PC-9 (cell line): ENCODE measurements at places on chromosomes 4 and X.

DNA sequence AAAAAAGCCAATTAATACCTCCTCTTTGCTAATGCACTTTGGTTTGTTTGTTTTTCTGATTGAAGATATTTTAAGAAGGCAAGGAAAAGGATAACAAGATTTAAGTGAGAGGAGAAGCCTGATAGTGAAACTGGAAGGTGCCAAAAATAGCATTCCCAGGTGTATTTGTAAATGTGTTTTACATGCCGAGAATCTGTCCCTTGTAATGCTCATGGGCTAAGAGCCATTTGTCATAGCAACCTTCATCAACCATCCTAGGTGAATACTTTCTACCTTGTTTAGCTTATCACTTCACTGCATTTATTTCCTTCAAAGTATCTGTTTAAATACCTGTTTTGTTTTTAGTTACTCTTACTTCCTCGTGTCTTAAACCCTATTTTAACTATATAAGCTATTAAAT lies 127.8 kb downstream of the KCTD8 start:
- no peak for DNase-seq
- H3K4me1 ChIP-seq = no peaks in the 10 kb centered on the region
- no peaks in the 10 kb centered on the region for H3K27me3 ChIP-seq

GRCh38 chrX:38275615-38276014 lies 51.7 kb downstream of the RPGR start:
- DNase-seq = no peak
- no peak overlapping the region for H3K4me3 ChIP-seq
- no peaks in the 10 kb centered on the region for H3K27me3 ChIP-seq
- no peaks in the 10 kb centered on the region for H3K36me3 ChIP-seq
- H3K4me1 ChIP-seq = no peaks in the 10 kb centered on the region

GRCh38 chr4:127985989-127986388 lies 20.8 kb downstream of the ABHD18 start:
- no peaks in the 10 kb centered on the region for H3K27me3 ChIP-seq
- H3K27ac ChIP-seq = no peak overlapping the region
- no peak overlapping the region for H3K4me3 ChIP-seq
- no peaks in the 10 kb centered on the region for H3K36me3 ChIP-seq

DNA sequence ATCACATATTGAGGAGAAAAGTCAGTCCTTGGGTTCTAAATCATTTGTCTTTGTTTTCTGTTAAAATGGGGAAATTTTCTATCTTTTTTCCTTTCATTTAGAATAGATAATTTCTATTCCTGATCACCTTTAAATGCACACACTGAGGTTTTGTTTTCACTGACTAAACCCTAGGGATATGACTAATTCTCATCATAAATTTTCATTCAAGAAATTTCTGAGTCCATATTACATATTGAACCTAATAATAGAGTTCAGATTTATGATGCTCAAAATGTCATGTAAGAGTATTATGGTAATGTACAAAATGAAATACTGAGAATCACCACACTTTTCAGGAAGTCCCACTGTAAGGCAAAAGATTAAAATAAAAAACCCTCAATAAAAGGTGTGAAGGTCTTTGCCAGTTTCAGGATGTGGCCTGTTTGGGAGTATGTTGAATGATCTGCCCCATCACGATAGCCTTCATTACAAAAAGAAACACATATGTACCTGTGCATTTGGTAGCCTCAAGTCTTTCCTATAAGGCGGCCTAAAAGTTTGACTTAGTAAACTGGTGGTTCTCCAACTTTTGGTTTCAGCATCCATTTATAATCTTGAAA lies 49.4 kb downstream of the LEF1 start:
- H3K27ac ChIP-seq = no peak overlapping the region
- H3K4me3 ChIP-seq = no peak overlapping the region
- no peaks in the 10 kb centered on the region for H3K36me3 ChIP-seq
- DNase-seq = no peak
- no peaks in the 10 kb centered on the region for H3K27me3 ChIP-seq

- H3K36me3 ChIP-seq = no peaks in the 10 kb centered on the region
- H3K27me3 ChIP-seq = no peaks in the 10 kb centered on the region
- DNase-seq = no peak
- H3K4me1 ChIP-seq = no peaks in the 10 kb centered on the region
- no peak overlapping the region for H3K4me3 ChIP-seq
Measured at GRCh38 chr4:181957088-181957487, 286.1 kb upstream of the TENM3 start.
